ENCODE measurements at places on chromosomes 4 and X. TPM values are rescaled to one million over a fixed set of nuclear protein-coding genes. Genes with fewer than 3 reads are reported as not detected.
A peak's percentile ranks its signal among the peaks of the same experiment; 100 is the strongest.

DNA sequence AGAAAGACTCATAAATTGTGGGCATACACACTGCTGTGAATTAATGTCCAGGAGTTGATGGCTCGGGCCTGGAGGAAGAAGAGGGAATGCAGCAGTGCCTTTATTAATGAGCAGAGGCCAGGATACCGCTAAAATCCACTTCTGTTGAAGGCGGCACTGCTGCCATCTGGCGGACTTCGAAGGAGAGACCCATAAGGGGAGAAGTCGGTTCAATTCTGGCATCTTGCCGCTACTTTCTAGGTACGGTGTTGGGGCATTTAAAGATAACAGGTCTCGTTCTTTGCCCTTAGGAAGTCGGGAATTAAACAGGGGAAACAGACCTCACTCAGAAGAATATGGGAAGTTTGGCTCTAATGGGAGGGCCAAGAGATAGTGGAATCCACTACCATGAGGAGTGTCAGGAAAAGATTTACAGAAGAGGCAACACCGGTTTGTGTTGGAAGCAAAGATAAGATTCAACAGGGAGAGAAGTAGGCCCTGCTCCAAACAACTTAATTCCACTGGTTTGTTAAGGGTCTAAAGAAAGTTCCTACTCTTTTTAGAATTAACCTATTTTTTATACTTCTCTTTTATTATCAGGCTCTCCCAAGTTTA, 133.6 kb upstream of the GIMD1 start:
- DNase-seq, result peak; percentile 35

GRCh38 chrX:116230130-116230898, 59.8 kb downstream of the AGTR2 start:
- DNase-seq, result no peak

DNA sequence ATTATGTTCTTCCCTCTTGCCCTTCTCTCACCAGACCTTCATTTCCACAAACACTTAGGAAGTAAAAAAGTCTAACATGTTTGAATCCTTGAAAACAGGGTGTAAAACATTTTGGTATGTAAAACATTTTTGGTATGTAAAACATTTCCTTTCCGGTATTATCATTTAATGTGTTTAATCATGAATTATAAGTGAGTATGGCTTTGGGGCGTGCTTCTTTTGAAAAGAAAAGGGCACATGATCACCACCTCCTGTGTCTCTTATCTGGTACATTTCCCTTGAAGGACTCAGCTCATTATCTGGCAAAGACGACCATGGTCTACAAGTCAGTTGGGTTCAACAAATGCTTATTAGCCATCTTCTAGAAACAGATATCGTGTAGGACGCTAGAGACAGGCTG, 283.6 kb downstream of the FRMPD4 start:
- no peak for DNase-seq

DNA sequence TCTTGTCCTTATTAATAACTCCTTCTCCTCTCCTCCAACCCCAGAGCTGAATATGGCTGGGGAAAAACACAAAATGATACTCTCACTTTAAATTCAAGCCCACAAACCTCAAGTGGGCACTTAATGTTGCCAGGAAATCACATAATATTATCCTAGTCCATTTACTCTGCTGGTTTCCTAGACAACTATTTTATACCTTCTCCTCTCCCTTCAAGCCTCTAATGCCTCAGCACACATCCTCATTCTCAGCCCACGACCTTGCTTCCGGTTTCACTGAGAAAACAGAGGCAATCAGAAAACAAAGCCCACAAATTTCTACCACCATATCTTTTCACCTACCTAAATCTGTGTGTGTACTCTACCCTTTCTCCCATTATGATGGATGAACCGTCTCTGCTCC, 12.1 kb upstream of the CLCN5 start:
- DNase-seq, result no peak

- no peak for DNase-seq
Measured at GRCh38 chr4:40608628-40609027, 21.0 kb downstream of the RBM47 start.

GRCh38 chr4:94488670-94489069, 36.9 kb downstream of the PDLIM5 start:
- no peak for DNase-seq

GRCh38 chr4:110550260-110550659, 72.6 kb downstream of the PITX2 start:
- no peak for DNase-seq

DNA sequence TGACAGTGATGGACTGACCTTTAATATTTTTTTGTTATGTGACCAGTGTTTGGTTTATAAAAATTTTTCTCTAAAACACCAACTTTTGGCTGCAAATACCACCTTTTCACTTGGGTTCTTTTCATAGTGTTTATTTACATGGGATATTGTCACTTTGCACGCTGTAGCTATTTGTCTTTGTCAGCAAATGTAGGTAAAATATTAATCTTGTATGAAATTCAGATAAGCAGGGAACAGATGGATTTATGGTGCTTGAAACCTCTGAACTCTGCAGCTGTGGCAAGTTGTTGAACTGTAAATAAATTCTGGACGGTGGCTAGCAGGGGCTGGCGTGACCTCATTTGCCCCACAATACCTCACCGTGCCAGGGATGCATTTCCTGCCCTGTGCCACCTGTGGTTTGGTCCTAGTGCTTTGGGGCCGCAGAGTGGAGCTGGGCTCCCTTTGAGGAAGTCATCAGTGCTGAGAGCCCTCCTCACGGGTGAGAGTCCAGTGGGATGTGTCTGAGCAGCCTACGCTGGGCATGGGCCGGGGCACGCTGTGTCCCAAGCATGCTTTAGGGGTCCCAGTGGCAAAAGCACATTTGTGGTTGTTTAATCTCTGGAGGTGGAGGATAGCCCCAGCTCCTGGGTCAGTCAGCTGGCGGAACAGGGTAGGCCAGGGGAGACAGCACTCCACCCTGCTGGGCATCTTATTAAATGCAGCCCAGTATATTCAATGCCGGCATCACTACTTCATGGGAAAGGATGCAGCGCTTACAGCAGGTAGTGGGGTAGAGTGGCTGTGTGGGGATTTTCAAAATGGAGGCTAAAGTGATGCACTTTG, 108.6 kb downstream of the TBL1X start:
- DNase-seq, result no peak

- no peak for DNase-seq
Measured at GRCh38 chrX:13778916-13779315, 38.0 kb downstream of the GPM6B start.

GRCh38 chrX:9055354-9055753, 21.4 kb upstream of the FAM9B start:
- no peak for DNase-seq

DNA sequence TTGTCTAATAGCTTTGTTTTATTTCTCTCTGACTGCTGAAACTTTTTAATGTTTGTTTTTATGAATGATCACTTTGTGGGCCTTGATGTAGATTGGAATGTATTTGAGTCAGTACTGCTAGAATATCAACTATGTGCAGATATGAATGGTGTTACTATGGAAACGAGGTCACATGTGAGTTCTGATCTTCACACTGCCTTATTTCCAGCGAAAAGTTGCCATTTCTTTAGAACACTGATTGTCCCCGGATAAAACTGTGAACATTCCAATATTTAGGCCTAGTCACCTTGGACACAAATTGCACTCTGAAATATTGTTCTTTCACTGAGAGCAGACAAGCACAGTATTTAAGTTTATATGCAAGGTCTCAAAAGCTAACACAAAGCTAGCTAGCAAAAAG, 27.2 kb upstream of the MAGED1 start:
- no peak for DNase-seq

DNA sequence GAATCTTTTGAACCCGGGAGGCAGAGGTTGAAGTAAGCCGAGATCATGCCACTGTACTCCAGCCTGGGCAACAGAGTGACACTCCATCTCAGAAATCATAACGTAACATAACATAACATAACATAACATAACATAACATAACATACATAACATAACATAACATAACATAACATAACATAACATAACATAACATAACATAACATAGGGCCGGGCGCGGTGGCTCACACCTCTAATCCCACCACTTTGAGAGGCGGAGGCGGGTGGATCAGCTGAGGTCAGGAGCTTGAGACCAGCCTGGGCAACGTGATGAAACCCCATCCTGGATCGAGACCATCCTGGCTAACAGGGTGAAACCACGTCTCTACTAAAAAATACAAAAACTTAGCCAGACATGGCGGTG, 76.7 kb downstream of the NOCT start:
- DNase-seq, result no peak

- DNase-seq, result no peak
Measured at GRCh38 chrX:121456315-121456714, 408.9 kb downstream of the GLUD2 start.

DNA sequence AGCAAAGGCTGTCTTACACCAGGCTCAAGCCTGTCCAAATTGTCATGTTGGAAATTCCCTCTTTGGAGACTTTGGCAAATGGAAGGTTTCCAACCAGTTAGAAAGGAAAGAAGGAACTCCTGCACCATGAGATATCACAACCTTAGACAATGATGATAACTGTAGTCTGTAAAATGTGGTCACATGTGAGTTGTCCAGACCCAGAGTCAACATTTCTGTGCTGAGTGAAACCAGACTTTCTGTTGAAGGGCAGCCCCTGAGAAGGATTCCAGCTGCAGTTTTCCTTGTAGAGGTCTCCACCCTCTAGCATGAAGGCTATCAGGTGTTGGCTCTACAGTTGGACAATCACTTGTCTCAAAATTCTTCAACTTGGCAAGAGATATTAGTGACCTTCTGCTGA, 82.4 kb downstream of the SOX3 start:
- no peak for DNase-seq

- no peak for DNase-seq
Measured at GRCh38 chrX:134810211-134810610, 151.9 kb upstream of the PLAC1 start.

- DNase-seq, result no peak
Measured at GRCh38 chr4:177339477-177340374, 30.1 kb downstream of the NEIL3 start.

- no peak for DNase-seq
Measured at GRCh38 chr4:145840801-145841200, 97.8 kb downstream of the ZNF827 start.

- no peak for DNase-seq
Measured at GRCh38 chrX:130529531-130529930, 127.7 kb downstream of the RBMX2 start.

DNA sequence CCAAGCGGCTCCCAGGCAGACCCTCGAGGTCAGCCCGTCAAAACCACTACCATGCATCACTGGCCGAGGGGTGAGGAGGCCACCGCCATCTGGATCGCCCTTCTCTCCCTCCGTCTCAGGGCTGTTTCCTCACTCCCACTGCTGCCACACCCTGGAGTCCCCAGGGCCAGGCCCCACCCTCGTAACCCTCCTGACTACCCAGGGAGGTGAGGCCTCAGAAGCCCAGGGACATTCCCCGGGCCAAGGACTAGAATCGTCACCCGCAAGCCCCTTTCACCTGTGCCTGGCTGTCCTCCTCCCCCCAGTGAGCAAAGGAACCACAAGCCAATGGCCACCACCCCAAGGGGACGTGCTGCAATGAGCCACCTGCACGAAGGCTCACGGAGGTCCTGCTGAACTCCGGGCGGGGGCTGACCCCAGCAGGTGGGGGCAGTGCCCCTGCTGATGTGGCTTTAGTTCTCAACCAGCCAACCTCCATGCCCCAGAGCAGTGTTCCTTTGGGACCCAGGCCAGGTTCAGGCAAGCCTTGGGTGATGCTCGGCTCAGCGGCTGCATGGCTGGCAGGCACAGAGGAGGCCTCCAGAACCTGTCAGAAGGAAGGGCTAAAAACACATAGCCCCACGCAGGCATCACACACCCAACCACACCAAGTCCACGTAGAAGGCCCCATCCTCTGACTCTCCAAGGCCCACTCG, 23.8 kb downstream of the PPP2R2C start:
- no peak for DNase-seq

GRCh38 chr4:30756553-30756952, 36.4 kb downstream of the PCDH7 start:
- no peak for DNase-seq

GRCh38 chr4:38902695-38903094, 35.1 kb downstream of the FAM114A1 start:
- no peak for DNase-seq

- DNase-seq, result no peak
Measured at GRCh38 chr4:101761405-101761804, 29.1 kb upstream of the BANK1 start.

GRCh38 chrX:68532831-68533533, 34.1 kb downstream of the YIPF6 start:
- DNase-seq, result no peak

DNA sequence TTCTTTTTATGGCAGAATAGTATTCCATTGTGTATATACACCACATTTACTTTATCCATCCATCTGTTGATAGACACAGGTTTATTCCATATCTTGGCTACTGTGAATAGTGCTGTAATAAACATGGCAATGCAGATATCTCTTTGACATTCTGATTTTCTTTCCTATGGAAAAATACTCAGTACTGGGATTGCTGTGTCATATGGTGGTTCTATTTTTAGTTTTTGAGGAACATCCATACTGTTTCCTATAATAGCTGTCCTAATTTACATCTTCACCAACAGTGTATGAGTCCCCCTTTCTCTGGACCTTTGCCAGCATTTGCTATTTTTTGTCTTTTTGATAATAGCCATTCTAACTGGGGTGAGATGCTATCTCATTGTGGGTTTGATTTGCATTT, 73.5 kb downstream of the GPAT3 start:
- DNase-seq, result no peak

DNA sequence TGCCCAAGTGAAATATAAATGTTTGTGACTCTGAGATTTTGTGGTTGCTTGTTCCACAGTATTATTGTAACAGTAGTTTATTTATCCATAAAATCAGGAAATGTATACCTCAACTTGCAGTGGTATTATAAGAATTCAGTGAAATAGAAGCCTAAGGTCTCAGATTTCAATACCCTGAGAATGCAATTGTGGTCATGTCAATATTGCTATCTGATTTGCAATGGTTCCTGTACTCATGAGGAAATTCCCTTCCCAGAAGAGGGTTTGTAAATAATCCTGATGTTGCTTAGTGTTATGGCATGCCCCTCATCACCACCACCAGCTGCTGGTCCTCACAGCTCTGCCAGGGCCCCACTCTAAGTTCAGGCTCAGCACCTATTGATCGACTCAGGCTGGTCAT, 67.8 kb downstream of the SLC34A2 start:
- DNase-seq, result no peak

- no peak for DNase-seq
Measured at GRCh38 chr4:106062452-106062875, 167.2 kb downstream of the NPNT start.

- DNase-seq, result no peak
Measured at GRCh38 chr4:145680902-145681301, 956 bp downstream of the C4orf51 start.

The HS3ST1 gene
- 1.6 TPM for polyA plus RNA-seq

The MAGEB17 gene
- 0.13 TPM for polyA plus RNA-seq

The C1QTNF7 gene
- polyA plus RNA-seq, result 26.8 TPM

The KLHL34 gene
- 0.12 TPM for polyA plus RNA-seq

The TENT5D gene
- polyA plus RNA-seq, result 0.15 TPM

The ARMCX4 gene
- 24.0 TPM for polyA plus RNA-seq

The VEGFC gene
- 21.2 TPM for polyA plus RNA-seq

The RNF128 gene
- polyA plus RNA-seq, result 12.0 TPM

The MORC4 gene
- polyA plus RNA-seq, result 21.5 TPM

The UGT2B15 gene
- not detected for polyA plus RNA-seq

The ARX gene
- polyA plus RNA-seq, result not detected

All from right renal pelvis (tissue), 4 donors.